CD4-positive, alpha-beta T cell treated with Interleukin-21 for 1 hour (primary cell): ENCODE measurements at places on chromosomes 7 and 10.

DNA sequence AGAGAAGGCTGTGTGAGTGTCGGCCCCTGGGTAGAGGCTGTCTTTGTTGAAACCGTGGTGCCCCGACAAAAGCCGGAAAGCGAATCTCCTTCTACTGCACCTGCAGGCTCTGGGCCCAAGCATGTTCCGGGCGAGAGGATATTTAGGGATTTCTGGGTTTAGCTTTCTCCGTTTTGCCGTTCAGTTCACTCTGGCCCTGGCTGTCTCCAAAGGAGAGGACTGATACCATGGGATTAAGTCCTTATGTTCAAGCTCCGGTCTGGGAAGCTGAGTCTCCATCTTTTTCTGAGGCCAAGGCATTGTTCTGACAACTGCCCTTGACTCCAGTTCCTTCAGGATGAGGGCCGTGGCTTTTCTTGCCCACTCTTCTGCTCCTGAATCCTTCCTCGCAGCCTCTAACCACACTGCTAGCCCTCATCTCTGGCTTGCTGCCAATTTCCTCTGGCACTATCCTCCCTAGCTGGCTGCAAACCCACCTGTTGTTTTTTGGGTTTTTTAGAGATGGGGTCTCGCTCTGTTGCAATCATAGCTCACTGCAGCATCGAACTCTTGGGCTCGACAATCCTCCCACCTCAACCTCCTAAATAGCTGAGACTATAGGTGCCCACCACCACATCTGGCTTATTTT, 206.8 kb downstream of the SKIDA1 start:
- no peak for DNase-seq

GRCh38 chr10:72276421-72277339, 3.0 kb downstream of the DDIT4 start:
- DNase-seq, result peak; percentile 26

DNA sequence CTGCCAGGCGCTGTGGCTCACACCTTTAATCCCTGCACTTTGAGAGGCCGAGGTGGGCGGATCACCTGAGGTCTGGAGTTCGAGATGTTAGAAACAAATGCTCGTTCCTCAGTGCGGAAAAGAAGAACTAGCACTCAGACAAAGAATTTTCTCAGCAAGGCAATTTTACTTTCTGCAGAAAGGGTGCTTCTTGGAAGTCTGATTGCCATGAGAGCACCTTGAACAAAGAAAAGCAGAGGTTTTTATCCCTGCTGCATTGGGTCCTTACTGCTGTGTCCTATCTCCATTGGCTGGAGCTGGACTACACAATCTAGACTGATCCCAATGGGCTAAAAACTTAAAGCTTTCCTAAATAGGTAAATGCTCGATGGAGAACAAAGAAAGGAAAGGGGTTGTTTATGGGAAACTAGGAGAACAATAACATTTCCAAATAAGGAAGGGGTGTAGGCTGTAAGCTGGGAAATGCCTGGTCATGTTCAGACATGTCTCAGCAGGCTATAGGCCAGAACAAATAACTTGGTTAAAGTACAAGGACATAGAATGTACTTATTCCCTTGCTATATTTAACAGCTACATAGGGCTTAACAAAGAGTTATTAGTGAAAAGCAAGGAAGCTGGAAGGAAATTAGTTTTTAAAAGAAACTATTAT, 26.1 kb upstream of the ACTR3B start:
- no peak for DNase-seq

GRCh38 chr7:80773787-80774508, 135.5 kb downstream of the CD36 start:
- no peak for DNase-seq
